ENCODE measurements at places on chromosomes 16 and 17. TPM values are rescaled to one million over a fixed set of nuclear protein-coding genes. Genes with fewer than 3 reads are reported as not detected.

DNA sequence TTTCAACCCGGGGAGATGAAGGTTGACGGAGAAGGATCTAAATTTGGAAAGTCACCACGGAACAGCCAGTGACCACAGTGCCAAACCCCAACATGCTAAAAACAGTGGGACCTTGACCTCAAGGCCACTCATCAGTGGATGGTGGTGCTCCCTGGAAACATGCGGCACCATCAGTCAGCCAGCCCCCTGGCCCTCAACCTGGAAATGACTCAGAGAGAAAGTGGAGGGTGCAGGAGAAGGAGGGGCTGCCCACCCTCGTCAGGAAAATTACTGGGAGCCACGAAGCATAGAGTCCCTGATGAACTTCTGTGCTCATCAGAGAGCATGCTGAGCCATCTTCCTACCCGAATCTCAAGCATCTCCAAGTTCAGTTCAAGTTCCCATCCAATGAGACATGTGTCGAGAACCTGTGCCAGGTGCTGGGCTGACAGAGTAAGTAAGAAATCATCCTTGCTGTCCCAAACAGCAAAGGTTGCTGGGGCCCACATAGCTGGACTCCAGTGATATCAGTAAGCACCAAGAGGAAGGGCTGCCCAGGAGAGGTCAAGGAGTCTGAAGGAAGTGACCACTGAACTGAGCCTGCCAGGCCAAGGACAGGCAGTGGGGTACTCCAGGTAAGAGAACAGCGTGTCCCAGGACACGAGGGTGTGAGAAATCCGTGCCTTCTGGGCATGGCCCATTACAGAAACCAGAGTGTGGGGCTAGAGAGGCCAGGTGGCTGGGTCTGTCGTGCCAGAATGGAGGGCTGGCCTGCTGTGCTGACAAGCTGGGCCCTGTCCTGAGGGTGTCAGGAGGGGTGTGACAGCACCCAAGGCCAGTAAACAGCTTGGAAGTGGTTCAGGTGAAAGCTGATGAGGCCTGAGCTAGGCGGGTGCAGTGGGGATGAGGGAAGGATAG, 5.2 kb downstream of the PECAM1 start:
- no peaks in the 10 kb centered on the region for H3K27me3 ChIP-seq
- H3K36me3 ChIP-seq: peaks cover 66% of the 10 kb centered on the region
- peak overlapping the region; percentile 92 for H3K27ac ChIP-seq
- H3K4me3 ChIP-seq: peak overlapping the region; percentile 83

DEXI gene
- 25.3 TPM for total RNA-seq

DNA sequence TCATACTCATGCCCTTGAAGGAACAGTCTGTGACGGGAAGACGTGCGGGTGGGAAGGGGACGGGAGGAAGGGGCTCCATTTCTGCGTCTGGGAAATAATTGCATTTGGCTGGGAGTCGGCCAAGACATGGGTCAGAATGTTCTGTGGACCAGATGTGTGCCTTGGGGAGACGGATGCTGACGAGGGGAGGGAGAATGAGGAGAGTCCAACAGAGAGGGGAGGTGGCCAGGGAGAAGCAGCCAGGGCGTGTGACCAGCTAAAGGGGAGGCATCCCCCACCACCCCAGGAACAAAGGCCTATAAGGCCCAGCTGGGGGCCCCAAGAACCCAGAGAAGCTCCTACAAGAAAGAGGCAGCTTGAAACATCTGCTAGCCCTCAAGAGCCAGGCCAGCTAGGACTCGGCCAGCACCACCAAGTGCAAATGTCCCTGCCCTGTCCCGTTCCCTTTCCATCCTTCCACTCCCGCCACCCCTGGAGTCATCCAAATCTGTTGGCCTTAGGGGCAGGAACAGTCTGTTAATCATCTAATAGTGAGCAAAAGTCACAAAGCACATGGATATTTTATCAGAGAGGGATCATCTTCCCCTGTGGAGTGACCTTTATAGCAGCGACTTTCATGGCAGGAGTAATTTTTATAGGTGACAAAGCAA, 42.5 kb upstream of the BCO1 start:
- H3K4me3 ChIP-seq: no peak overlapping the region
- no peak for DNase-seq
- H3K36me3 ChIP-seq: no peaks in the 10 kb centered on the region
- no peak overlapping the region for H3K27ac ChIP-seq

NXPH3 gene
- total RNA-seq: 0.29 TPM

GRCh38 chr16:82621781-82622180, 5.0 kb upstream of the CDH13 start:
- H3K4me1 ChIP-seq: no peaks in the 10 kb centered on the region

DNA sequence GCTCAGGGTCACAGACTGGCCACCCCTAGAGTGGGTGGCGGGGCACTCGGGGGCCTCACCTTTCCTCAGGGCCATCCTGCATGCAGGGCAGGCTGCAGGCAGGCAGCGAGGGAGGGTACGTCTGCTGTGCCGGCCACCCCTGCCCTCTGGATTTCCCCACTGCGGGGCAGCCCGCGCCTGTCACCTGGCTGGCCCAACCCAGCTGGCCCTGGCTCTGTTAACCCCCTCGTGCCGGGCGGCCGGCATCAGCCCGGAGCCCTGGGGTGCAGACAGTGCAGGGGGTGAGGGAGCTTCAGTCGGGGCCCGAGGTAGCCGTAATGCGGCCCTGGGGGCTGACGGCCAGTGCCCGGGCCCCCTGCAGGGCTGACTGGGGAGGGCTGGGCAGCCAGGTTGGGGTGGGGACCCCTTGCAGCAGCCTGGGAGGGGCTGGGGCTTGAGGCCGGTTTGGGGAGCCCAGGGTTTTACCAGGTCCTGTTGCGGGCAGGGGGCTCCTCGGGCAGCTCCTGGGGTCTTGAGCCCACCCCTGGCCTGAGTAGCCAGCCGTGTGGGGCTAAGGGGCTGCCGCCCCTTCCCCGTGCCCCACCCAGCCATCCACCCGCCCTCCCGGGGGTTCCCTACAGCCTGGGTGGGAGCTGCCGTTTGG, at the start of gene IGFALS:
Gene IGFALS, minus strand, starts transcription at position 128 of the 643 bp plus-strand sequence. Its CDS starts 53 bp downstream, at position 75.
- no peak within 1 kb of the TSS for H3K27ac ChIP-seq
- DNase-seq: no peak
- no peaks in the 10 kb centered on the region for H3K4me1 ChIP-seq
- H3K36me3 ChIP-seq: peaks cover 7% of the 10 kb centered on the region
- H3K27me3 ChIP-seq: no peaks in the 10 kb centered on the region

DNA sequence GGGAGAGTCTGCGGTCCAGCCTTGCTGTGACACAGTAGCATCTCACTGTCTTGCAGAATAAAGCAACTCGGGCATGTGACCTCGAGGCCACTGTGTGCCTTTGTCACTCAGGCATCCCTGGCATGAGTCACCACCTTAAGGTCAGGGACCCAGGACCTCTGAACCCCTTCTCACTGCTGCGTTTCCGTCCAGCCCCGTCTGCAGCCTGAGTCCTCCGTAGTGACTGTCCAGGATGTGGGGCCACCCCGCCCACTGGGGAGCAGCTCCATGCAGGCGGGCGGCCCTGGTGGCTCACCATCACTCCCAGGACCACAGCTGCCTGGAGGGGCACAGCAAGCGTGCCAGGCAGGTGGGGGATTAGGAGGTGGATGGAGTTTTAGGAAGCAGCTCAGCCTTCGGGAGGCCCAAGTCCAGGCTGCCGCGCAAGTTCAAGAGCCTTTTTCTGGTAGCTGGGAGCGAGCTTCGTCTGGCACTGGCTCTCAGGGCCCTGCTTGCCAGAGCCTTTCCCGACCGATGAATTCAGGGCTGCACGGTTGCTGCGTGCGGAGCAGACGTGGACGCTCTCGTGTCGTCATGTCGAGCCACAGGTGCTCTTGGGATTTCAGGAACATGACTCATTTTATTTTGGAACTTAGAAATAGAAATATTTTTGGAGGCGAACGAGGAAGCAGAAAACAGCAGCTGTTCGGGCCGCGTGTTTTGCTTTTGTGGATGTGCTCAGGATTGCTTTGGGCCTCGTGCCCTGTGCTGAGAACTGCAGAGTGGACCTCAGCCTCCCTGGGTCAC, 16.8 kb downstream of the KCTD5 start:
- peaks cover 13% of the 10 kb centered on the region for H3K36me3 ChIP-seq
- H3K27ac ChIP-seq: no peak overlapping the region
- no peaks in the 10 kb centered on the region for H3K27me3 ChIP-seq
- no peak overlapping the region for H3K4me3 ChIP-seq

Measured in activated CD8-positive, alpha-beta T cell treated with anti-CD3 and anti-CD28 coated beads for 36 hours (primary cell).